Vein endothelial cell (primary cell): ENCODE measurements at places on chromosomes 11 and 22. TPM values are rescaled to one million over a fixed set of nuclear protein-coding genes. Genes with fewer than 3 reads are reported as not detected.

FUT4 gene
- 7.5 and 7.9 TPM in 2 replicates for total RNA-seq

ABCG4 gene
- 0.33 and 1.1 TPM in 2 replicates for total RNA-seq

VSIG2 gene
- total RNA-seq = 0.33 and 0.86 TPM in 2 replicates

PC gene
- total RNA-seq = 5.9 and 7.9 TPM in 2 replicates

TMEM258 gene
- total RNA-seq = 65.6 and 81.3 TPM in 2 replicates

SLN gene
- total RNA-seq = not detected in 2 replicates

MS4A2 gene
- total RNA-seq = not detected in 2 replicates

RGL4 gene
- total RNA-seq = not detected in 2 replicates

FAM180B gene
- not detected in 2 replicates for total RNA-seq

KCNJ11 gene
- 0.19 TPM in 1 of 2 replicates, not detected in the other for total RNA-seq

LUZP2 gene
- under 0.01 TPM in 1 of 2 replicates, not detected in the other for total RNA-seq

ASCL2 gene
- total RNA-seq = not detected in 2 replicates

SDF2L1 gene
- total RNA-seq = 22.0 and 29.7 TPM in 2 replicates

TYR gene
- 0.29 TPM in 1 of 2 replicates, not detected in the other for total RNA-seq

RIBC2 gene
- 0.38 TPM in 1 of 2 replicates, not detected in the other for total RNA-seq

LRRC4C gene
- total RNA-seq = not detected in 2 replicates

LIPT2 gene
- 2.9 and 3.3 TPM in 2 replicates for total RNA-seq

AP2A2 gene
- 94.0 and 104 TPM in 2 replicates for total RNA-seq

CRYAB gene
- 0.65 and 1.6 TPM in 2 replicates for total RNA-seq

PAK1 gene
- total RNA-seq = 0.86 and 0.98 TPM in 2 replicates

CASP5 gene
- total RNA-seq = not detected in 2 replicates

C1QTNF4 gene
- total RNA-seq = 0.10 and 0.33 TPM in 2 replicates

LARGE2 gene
- total RNA-seq = not detected in 2 replicates

DLG2 gene
- 0.65 and 0.67 TPM in 2 replicates for total RNA-seq

PDE2A gene
- 93.7 and 104 TPM in 2 replicates for total RNA-seq

PATZ1 gene
- 22.7 and 35.6 TPM in 2 replicates for total RNA-seq

MPPED2 gene
- total RNA-seq = 0.33 TPM in 1 of 2 replicates, not detected in the other

TEX54 gene
- 0.98 TPM in 1 of 2 replicates, not detected in the other for total RNA-seq

APOC3 gene
- not detected in 2 replicates for total RNA-seq

SLC1A2 gene
- total RNA-seq = not detected in 2 replicates

CCDC15 gene
- 1.6 and 4.2 TPM in 2 replicates for total RNA-seq

CCDC188 gene
- total RNA-seq = 8.6 and 8.8 TPM in 2 replicates

CD3D gene
- not detected in 2 replicates for total RNA-seq

ROBO4 gene
- 505 and 745 TPM in 2 replicates for total RNA-seq

MB gene
- not detected in 2 replicates for total RNA-seq
